ENCODE measurements at places on chromosomes 13 and 19. TPM values are rescaled to one million over a fixed set of nuclear protein-coding genes. Genes with fewer than 3 reads are reported as not detected.

The ZNF99 gene
- total RNA-seq = not detected

The GARIN5A gene
- total RNA-seq = 2.4 TPM

The RAB3A gene
- total RNA-seq = 0.67 TPM

The CACNG8 gene
- total RNA-seq = 0.99 TPM

The CEACAM8 gene
- total RNA-seq = not detected

The VMAC gene
- total RNA-seq = 0.58 TPM
